ENCODE measurements at places on chromosomes 2 and 18. TPM values are rescaled to one million over a fixed set of nuclear protein-coding genes. Genes with fewer than 3 reads are reported as not detected.

The DPY30 gene
- total RNA-seq = 66.3 TPM

The IL1B gene
- total RNA-seq = 281 TPM

The ACMSD gene
- not detected for total RNA-seq

The IL1A gene
- 86.3 TPM for total RNA-seq

The EIF2AK2 gene
- 52.0 TPM for total RNA-seq
